Progenitor cell of endocrine pancreas (in vitro differentiated cells): ENCODE measurements at places on chromosomes 13 and 19. TPM values are rescaled to one million over a fixed set of nuclear protein-coding genes. Genes with fewer than 3 reads are reported as not detected.

DNA sequence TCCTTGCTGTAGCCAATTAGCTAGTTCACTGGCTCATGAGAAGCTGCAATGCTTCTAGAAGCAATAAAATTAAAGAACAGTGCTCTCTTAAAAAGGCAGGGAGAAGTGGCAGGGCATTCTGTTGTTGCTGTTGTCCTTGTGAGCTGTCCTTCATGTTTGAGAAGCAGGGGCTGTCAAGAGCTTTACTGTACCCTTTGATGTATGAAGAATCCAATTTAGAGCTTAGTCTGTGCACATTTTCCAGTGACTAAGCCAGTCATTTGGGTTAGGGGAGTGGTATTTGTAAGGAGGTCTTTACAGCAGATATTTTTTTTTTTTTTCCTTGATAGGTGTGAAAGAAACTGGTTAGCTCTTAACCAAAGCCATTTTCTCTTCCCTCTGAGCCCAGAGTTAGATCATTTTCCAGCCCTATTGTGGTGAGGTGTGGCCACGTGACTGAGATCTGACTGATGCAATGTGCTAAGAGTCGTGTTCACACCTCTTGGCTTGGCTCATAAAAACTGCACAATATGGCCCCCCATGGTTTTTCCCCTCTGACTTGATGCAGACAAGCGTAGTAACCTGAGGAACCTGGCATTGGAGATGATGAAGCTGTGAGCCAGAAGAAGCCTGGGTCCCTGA, 309.6 kb upstream of the TMTC4 start:
- no peaks in the 10 kb centered on the region for H3K4me1 ChIP-seq
- H3K4me3 ChIP-seq: no peak overlapping the region

DNA sequence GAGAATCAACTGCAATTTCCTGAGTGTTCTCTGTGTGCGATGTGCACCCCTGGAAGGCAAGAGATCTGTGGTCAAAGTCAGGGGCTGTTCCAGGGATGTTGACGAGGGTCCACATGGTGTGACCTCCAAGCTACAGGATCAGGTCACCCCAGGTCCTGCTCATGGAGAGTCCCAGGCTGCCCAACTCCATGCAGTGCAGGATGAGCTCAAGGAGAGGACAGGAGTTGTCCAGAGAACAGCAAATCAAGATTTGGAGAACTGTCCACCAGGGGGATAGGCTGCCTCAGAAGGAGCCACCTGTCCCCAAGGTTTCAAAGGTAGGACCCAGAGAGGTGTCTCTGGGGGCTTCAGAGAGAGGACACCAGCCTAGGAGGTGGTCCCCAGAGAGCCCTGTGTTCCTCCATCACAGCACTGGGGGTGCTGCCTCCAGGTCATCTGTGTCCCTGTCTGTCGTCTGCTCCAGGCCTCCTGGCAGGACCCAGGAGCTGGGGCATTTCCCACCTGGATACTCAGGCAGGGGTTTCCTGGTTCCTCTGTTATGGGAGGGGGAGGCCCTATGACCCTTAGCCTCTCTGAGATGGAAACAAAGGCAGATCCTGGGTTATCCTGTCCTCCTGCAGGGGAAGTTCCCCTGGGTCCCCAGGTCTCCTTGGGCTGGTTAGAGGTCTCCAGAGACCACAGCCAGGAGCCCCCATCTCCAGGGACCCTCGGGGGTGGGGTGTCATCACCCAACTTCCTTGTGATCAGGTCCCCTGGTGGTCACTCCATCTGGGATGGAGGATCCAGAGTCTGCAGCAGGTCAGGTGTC, 2.1 kb upstream of the CEACAM7 start:
- DNase-seq: no peak
- H3K4me3 ChIP-seq: no peak overlapping the region
- no peak overlapping the region for H3K27ac ChIP-seq

DNA sequence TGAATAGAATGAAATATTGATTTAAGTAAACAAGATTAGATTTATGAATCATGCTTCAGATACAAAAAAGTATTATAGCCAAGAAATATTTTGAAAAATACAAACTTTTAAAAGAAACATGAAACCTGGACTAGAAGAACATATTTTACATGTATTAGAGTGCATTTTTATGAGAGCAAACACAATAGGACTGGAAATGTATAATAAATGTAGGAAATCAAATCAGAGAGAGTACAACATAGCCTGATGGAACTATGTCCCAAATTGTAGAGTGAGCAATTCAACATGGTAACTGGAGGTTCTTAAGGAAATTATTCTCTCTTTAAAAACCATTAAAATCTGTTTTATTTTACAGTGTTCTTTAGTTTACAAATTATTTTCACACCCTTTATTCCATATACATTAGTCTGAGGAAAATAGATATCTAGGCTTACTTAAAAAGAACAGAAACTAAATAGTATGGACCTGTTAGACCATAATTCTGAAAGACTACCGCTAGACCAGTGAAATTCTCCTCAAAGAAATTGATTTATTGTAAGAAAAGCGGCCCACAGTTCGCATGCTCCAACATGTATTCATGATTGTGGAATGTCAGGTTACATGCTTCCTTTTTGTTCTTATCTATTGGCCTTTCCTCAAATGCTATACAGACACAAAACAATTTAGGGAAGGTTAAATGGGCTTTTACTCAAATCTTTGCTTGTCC, 1526.5 kb upstream of the SLC10A2 start:
- H3K27ac ChIP-seq: no peak overlapping the region
- peaks cover under 1% of the 10 kb centered on the region for H3K4me1 ChIP-seq
- DNase-seq: no peak
- H3K27me3 ChIP-seq: no peaks in the 10 kb centered on the region
- no peaks in the 10 kb centered on the region for H3K36me3 ChIP-seq

The FAM32A gene
- 91.6 and 95.2 TPM in 2 replicates for total RNA-seq

GRCh38 chr13:27280841-27281240, 10.2 kb downstream of the RASL11A start:
- no peaks in the 10 kb centered on the region for H3K4me1 ChIP-seq
- no peak overlapping the region for H3K27ac ChIP-seq
- H3K36me3 ChIP-seq: no peaks in the 10 kb centered on the region
